ENCODE measurements at places on chromosomes 1 and 21.
A peak's percentile ranks its signal among the peaks of the same experiment; 100 is the strongest.

DNA sequence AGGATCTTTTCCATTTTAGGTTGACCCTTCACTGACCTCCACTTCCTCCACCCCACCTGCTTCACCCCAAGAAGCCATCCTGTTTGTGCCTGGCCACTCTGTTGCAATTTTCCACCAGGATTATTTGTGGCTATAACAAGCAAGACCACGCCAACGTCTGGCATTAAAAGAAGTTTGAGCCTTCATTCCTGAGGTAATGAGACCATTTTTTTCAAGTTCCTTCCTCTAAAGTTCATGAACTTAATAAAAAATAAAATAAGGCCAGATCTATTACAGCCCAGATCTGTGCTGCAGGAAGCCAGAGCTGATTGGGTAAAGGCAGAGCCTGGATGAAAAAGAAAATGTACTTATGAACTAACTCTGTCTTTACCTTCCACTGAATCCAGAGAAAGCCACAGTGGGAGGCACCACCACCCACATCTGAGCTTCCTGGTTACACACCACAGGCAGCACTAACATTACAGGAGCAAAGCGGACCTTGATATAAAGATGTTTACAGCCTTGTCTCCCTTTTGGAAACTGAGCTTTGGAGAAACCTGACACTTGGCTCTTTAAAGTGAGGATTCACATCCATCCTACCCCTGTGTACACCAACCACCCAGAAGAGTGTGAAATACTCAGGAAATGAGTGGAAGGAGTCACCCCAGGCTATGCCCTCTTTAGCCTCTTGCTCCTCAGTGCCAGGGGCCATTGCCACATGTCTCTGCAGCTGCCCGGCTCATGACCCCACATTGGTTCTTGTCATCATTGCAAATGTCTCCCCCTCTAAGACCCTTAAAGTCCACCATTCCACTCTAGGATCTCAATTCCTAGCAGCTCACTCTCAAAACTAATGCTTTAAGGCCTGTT lies 293.6 kb downstream of the PLPP3 start:
- DNase-seq: no peak

DNA sequence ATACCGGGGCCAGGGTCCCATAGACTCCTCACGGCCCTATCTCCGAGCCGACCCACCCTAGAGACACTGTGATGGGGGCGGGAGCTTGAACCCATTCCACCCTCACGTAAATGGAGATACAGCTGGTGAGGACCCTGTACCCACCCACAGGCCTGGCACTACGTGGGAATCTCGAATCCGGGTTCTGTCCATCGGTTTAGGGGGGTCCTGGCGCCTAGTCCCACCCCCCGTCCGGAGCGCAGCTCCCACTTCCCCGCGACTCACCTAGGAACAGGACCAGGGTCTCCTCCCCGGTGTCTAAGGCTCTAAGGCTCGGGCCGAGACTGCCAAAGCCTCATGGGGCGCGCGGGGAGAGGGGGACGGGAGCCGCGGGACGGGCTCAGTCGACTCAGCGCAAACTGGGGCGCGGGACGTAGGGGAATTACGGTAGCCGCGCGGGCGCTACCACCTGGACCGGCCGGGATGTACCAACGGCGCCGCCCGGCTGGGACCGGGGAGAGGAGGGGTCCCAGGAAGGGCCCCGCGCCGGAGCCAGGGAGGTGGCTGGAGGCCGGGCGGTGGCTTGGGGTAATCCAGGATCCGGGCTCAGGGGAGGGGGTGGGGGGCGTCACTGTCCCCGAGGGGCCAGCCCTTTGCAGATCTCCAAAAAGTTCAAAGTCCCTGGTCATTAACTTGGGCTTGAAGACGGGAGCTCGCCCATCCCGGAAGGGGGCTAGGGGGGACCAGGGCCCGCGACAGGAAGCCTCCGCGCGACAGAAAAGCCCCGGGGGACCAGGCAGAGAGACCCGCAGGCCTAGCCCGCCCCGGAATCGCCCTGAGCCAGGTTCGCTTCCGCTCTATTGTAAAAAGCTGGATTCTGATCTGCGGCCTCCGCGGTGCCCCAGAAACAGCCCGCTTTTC lies 1.0 kb downstream of the PLEKHG5 start:
- DNase-seq: peak; percentile 88

- DNase-seq: no peak
Measured at GRCh38 chr1:47565092-47565491, 127.2 kb downstream of the FOXD2 start.

- DNase-seq: peak; percentile 95
Measured at GRCh38 chr1:26417111-26417759, 6.6 kb downstream of the LIN28A start.

GRCh38 chr1:195766709-195767108 lies 841.5 kb downstream of the KCNT2 start:
- DNase-seq: no peak

- DNase-seq: no peak
Measured at GRCh38 chr1:8963963-8964362, 18.3 kb downstream of the CA6 start.

- DNase-seq: no peak
Measured at GRCh38 chr1:29793653-29794348, 557.5 kb downstream of the PTPRU start.

DNA sequence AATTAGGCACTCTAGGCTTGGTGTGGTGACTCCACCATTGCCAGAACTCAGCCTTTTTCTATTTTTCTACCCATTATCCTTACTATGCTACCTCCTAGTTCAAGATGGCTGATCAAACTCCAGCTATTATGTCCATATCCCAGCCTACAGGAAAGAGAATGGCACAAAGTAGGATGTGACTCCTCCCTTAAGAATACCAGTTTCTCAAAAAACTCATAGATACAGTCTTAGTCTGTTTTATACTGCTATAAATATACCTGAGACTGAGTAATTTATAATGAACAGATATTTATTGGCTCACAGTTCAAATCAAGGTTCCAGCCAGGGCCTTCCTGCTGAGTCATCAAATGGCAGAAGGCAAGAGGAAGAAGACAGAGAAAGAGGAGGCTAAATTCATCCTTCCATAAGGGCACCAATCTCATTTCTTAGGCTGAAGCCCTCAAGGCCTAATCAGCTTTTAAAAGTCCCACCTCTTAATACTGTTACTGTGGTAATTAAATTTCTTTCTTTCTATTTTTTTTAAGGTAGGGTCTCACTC lies 542.8 kb upstream of the BEND5 start:
- DNase-seq: no peak

DNA sequence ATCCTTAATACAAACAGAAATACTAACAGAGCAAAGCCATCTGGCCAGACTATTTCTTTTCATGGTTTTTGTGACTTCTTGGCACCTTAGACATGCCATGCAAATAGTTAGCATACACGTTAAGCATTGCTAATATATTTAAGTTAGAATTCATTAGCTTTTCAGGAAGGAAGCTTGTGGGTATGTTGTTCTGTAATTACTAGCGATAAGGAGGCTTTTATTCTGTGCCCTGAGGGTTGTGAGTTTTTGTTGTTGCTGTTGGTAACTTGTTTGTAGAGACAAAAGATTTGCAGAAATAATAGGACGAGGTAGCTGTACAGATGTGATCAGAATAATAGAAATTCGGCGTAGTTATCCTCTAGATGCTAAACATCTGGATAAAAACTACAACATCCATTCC lies 305.3 kb downstream of the TM2D1 start:
- no peak for DNase-seq

DNA sequence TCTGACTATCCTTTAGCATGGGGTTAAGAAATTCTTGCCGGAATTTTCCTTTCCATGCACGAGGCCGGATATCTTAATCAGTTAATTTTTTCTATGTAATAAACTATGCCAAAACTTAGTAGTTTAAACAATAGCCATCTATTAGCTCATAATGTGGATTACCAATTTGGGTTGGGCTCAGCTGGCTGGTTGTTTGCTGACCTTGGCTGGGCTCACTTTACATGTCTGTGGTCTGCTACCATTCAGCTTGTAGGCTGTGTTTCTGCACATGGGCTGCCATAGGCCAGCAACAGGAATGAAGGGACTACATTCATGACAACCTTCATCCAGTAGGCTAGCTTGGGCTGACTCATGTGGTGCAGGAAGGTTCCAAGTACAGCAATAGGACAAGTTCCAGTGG lies 56.0 kb upstream of the NTPCR start:
- no peak for DNase-seq

Data from H9 (cell line).